Esophagus muscularis mucosa (tissue), 4 donors: ENCODE measurements at places on chromosomes 5 and 9. TPM values are rescaled to one million over a fixed set of nuclear protein-coding genes. Genes with fewer than 3 reads are reported as not detected.

DNA sequence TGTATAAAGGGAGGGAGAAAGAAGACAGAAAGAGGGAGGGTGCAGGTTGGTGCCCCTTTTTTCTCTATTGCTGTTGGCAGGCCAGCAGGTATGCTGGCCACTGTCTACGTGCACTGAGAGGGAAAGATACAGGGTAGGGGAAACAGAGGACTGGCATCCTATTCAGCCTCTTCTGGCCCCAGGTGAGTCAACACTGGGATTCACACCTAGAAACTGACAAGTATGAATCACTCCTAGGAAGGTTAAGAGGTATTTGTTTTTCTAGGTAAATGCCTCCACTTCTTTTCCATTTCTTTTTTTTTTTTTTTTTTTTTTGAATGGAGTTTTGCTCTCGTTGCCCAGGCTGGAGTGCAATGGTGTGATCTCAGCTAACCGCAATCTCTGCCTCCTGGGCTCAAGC is 2.8 kb upstream of the UBAP1 start:
- DNase-seq: no peak

DNA sequence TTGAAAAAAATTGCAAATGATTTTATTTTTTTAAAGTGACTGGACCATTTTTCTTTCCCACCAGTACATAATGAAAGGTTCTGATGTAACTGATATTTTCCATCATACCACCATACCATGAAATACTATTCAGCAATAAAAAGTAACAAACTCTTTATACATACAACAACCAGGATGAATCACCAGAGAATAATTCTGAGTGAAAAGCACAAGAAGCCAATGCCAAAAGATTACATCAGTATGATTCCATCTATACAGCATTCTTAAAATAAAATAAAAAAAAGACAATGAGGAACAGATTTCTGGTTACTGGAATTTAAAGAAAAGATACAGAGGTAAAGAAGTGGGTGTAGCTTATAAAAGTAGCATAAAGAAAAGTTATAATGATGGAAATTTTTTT is 423.7 kb upstream of the ST8SIA4 start:
- no peak for DNase-seq

- no peak for DNase-seq
Measured at GRCh38 chr5:2960294-2960693, 208.8 kb upstream of the IRX2 start.

DNA sequence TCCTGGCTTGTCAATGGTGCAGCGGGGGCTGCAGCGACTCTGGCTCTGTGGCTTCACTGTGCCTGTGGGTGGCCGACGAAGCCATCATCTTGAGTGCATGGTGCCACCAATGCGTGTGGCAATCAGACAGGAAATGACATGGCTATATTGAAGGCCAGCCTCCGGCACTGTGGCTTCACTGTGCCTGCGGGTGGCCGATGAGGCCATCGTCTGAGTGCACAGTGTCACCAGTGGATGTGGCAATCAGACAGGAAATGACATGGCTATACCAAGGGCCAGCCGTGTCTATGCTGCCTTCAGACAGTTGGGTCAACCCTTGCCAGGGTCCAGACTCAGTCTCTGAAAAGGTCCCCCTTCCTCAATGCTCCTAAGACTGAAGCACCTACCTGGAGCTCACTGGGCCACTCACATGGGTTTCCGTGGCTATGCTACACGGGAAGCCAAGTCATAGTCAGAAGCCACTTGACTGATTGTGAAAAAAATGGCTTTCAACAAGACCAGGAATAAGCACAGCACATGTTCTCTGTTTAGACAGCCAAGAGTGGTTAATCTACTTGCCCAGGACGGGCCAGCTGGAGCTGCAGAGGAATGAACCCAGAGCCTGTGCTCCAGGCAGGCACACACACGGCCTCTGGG is 67.5 kb upstream of the S1PR3 start:
- DNase-seq: no peak

- DNase-seq: no peak
Measured at GRCh38 chr5:79416499-79416898, 97.4 kb downstream of the HOMER1 start.

DNA sequence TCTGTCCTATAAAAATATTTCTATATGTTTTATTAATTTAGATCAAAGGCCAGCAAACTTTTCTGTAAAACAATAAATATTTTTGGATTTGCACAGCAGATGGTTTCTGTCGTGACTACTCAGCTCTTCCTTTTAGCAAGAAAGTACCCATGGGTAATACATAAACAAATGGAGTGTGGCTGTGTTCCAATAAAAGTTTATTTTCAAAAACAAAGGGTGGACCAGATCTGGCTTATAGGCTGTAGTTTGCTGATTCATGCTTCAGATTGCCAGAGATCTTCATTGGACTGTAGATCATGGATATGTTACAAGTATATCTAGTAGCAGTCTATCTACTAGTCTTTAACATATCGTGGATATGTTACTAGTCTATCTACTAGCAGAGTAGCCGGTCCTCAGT is 590.5 kb downstream of the CSNK1G3 start:
- DNase-seq: no peak

GRCh38 chr5:15450473-15450872 is 49.5 kb upstream of the FBXL7 start:
- DNase-seq: no peak

GRCh38 chr9:69204326-69204725 is 30.2 kb downstream of the TJP2 start:
- no peak for DNase-seq

- DNase-seq: no peak
Measured at GRCh38 chr5:129541648-129542251, 81.7 kb downstream of the ADAMTS19 start.

GRCh38 chr5:87413343-87413645 is 564 bp upstream of the CCNH start:
- DNase-seq: no peak

DNA sequence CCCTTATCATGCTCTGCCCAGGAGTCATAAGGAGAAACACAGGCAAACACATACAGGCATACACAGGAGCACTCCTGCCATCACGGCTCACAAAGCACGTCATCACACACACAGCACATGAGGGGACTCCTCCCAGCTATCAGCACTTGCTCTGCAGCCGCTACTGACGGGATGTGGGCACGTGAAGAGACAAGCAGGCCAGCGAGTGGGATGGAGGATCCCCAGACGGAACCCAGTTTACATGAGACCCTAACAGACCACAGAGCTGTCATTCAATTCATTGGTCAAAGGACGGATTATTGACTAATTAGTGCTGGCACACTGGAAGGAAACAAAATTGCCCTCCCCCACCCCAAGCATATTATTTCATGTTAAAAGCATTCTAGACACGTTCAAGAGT is 53.6 kb downstream of the SEMA4D start:
- DNase-seq: no peak

DNA sequence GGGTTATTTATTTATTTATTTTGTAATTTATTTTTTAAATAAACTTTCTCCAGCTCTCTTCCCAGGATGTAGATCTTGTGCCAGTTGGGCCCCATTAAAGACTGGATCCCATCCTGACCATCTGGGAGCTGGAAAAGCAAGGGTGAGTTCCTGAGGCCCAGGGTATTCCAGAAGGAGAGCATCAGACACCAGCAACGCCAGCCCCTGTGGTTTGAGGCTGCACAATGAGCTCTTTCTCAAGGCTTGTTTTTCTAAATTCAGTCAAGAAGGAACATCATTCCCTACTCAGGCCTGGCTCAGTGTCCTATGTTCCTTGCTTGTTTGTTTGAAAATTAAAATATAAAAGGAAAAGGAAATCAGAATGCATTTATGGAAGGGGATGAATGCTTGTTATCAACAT is 313.3 kb downstream of the EBF1 start:
- no peak for DNase-seq

DNA sequence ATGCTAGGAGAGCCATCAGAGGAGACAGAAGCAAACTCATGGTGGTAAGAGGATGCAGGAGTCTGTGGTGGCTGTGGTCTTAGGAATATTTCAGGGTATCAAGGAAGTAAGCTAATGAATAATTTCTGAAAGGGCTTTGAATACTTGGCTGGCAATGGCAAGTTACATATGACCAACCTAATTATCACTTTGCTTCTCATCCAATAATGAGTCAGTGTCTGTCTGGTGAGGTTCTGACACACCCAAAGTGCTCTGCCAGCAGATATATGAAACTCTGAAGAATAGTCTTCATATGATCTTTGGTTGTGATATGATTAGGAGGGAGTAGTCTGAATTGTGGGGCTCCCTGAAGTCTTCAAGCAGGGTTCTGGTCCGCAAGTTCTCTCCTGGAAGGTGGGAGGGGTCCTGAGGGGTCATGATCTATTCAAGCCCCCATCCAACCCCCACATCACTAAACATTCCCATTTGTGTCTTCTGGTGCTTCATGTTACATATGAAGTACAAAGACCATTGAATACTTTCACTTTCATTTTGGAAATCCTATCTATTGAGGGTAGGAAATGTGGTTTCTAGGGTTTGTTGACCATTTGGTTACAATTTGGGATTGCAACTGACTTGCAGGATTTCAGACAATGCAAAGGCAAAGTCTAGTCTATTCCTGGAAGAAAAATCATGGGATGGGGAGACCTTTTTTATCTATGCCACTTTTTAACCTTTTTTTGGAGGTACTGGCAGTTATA is 199.9 kb upstream of the CDKN2B start:
- DNase-seq: no peak

GRCh38 chr9:98576354-98576753 is 132.4 kb downstream of the GABBR2 start:
- no peak for DNase-seq

DNA sequence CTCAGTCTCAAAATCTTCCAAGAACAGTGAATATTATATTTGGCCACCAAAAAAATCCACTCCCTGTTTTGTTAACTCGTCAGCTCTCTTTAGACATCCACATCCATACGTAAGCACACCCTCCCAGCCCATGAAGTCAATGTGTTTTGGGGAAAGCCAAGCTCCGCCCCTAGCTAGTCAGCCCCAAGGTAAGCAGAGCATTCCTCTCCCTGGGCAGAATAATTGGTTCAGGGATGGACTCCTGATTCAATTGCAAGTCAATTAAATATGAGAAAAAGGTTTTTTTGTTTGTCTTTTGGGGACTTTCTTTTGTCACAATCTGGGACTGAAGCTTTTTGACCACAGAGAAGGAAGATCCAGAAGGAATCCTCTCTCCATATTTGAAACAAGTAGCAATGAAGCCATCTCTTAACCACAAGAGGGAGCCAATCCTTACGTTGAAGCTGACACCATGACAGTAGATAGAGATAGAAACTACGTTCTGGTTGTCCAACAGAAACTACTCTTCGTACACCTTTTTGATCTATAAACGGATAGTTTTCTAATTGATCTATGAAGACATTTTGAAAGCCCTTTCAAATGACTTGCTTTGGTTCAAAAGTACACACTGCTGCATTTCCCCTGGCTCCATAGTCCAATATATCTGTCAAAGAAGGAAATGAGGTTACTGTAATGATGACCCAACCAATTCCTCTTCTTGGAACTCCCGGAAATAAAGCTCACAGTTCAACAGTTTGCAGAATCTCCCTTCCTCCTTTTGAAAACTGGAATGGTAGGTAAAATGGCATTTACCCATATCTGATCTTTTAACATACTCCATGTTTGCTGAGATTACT is 166.4 kb downstream of the TLE1 start:
- no peak for DNase-seq

GRCh38 chr5:80125962-80126480 is 90.9 kb downstream of the THBS4 start:
- no peak for DNase-seq

- DNase-seq: no peak
Measured at GRCh38 chr5:176181271-176181855, 56.9 kb upstream of the SIMC1 start.

DNA sequence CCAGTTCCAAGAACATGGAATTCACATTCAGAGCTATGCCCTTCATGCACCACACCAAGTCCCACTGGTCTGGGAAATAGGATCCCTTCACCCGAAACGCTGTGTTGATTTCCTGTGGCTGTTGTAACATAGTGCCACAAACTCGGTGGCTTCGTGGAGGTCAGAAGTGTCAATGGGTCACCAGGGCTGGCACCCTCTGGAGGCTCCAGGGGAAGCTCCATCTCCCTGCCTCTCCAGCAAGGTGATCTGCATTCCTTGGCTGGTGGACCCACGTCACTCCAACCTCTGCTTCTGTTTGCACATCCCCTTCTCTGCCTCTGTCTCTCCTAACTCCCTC is 28.9 kb upstream of the ALDH1B1 start:
- no peak for DNase-seq

DNA sequence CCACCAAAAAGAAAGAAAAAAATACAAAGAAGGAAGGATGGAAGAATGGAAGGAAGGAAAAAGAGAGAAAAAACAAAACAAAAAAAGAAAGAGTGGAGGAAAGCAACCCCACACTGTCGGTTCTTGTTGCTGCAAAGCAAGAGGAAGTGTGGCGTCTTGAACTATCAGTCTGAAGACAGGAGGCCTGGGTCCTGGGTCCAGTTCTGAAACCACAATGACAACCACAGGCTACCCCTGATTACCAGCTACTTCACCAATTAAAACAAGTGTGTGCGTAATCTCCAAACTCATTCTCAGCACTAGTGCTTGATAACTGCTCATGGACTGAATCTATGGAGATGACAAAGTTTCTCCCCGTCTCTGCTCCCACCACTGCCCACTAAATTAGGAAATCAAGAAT is 93.7 kb downstream of the RASEF start:
- DNase-seq: peak; percentile 45

DNA sequence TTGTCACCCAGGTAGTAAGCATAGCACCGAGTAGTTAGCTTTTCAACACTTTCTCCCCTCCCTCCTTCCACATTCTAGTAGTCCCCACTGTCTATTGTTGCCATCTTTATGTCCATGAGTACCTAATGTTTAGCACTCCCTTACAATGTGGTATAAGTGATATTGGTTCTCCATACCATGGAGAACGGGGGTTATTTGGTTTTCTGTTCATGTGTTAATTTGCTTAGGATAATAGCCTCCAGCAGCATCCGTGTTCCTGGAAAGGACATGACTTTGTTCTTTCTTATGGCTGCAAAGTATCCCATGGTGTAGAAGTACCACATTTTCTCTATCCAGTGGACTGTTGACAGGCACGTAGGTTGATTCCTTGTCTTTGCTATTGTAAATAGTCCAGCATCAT is 353.9 kb downstream of the ADGRV1 start:
- DNase-seq: no peak

DNA sequence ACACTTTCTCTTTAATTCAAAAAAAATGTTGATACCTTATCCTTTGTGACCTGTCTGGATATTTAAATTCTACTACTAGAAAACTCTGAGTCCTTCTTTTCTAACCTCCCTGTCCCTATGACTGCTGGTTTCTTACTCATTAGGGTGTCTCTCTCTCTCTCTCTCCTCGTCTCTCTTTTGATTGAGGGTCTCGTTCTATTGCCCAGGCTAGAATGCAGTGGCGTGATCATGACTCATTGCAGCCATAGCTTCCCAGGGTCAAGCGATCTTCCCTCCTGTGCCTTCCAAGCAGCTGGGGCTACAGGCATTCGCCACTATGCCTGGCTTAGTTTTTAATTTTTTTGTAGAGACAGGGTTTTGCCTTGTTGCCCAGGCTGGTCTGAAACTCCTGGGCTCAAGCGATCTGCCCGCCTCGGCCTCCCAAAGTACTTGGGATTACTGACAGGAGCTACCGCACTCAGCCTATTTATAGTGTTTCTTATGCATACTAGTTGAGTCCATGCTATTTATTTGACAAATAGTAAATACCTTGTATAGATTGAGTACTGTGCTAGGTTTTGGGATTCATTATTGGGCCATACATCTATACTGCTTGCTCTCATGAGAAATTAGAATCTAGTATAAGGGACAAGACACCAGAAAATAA is 61.9 kb downstream of the NSD1 start:
- DNase-seq: no peak

SMIM32 gene
- not detected for total RNA-seq

IFNA2 gene
- total RNA-seq: not detected

ZNF462 gene
- 34.6 TPM for total RNA-seq

GPX3 gene
- 1,665 TPM for total RNA-seq

PCDHGA9 gene
- 8.7 TPM for total RNA-seq
